ENCODE measurements at places on chromosomes 3 and 15.

- peak; percentile 92 for DNase-seq
Observed at GRCh38 chr3:183285828-183286457, 32.9 kb downstream of the B3GNT5 start.

DNA sequence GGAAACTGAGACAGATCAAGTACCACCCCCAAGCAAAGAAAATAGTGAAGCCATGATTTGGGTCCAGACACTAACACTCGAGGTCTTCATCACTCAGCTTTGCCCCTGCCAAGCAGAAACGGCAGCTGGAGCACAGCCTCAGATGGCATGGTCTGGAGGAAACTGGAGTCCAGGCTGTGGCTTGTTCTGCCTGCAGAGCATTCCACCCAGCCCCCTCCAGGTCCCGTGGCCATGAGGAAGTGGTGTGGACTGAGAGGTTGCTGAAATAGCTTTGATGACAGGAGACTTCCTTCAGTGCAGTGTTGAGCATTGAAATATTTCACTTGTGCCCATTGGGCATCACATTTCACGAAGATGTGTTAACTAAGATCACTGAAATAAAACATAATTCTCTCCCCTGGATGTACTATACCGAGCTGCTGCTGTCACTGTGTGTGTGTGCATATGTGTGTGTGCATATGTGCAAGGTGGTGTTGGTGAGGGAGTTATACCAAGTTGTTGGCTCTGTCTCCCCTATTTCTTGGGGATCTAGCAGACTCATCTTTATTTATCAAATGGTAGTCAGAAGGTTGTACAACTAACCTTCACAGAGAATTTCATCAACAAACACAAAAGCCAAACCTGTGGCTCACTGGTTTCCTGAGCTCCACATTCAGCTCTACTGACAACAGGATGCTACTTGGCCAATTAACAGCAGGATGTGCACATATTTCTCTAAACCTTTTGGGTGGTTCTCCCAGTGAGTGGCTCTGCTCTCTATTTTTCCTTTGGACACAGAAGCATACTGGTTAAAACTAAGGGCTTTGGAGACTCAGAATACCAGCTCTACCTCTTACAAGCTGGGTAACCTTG, 660.1 kb upstream of the CFAP20DC start:
- peak; percentile 2 for DNase-seq

GRCh38 chr15:94258246-94258645, 26.9 kb downstream of the MCTP2 start:
- peak; percentile 9 for DNase-seq

DNA sequence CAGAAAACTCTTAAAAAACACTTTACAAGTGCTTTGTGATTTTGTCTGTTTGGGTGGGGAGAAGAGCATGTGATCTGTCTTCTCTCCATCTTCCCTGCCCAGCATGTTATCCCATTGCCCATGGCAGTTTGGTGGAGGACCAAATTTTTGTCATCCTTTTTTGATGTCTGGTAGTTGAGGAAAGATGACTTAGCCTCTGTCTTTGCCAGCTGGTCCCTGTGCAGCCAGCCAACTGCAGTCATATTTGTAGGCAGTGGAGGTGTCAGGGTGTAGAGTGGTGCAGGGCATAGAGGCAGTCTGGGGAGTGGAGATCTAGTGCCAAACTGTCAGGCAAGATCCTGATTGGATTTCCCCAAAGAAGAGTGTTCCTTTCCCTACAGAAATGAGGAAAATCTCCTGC, 40.7 kb downstream of the GASK1A start:
- no peak for DNase-seq

- DNase-seq = no peak
Observed at GRCh38 chr15:70818580-70818979, 35.4 kb downstream of the LARP6 start.

DNA sequence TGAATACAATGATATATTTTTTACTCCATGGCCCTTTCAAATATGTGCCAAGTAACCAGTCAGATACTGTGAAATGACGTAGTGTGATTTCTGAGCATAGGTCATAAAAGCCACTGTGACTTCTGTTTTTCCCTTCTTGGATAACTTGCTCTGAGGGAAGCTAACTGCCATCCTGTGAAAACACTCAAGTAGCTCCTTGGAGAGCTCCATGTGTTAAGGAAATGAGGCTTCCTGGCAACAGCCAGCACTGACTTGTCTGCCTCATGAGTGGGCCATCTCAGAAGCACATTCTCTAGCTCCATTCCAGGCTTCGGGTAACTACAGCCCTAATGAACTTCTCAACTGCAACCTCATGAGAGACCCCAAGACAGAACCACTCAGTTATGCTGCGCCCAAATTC, 9.5 kb upstream of the CCDC80 start:
- DNase-seq = no peak

DNA sequence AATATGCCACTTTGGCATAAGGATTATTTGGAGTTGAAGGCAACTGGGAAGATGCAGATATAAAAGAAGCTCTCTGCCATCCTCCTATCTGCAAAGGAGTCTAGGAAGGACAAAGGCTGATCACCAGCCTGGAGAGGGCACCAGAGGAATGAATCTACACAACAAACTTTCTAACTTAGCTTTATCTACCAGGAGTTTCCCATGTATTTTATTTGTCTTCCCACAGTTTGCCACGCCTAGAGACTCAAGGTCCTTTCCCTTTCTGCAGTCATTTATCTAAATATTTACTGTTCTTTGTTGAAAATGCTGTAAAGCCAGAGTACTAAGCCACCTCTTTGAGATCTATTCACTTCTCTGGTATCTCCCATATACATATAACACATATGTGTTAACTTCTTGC, 32.2 kb downstream of the GPR176 start:
- peak; percentile 18 for DNase-seq

- peak; percentile 19 for DNase-seq
Observed at GRCh38 chr3:36903119-36903882, 41.6 kb downstream of the TRANK1 start.

- no peak for DNase-seq
Observed at GRCh38 chr3:50233176-50233575, 2.8 kb upstream of the GNAI2 start.

- peak; percentile 55 for DNase-seq
Observed at GRCh38 chr3:28013864-28014473, 227.4 kb upstream of the CMC1 start.

- no peak for DNase-seq
Observed at GRCh38 chr3:153749070-153749610, 372.1 kb upstream of the ARHGEF26 start.

GRCh38 chr3:98817547-98818041, 54.5 kb downstream of the ST3GAL6 start:
- peak; percentile 64 for DNase-seq

DNA sequence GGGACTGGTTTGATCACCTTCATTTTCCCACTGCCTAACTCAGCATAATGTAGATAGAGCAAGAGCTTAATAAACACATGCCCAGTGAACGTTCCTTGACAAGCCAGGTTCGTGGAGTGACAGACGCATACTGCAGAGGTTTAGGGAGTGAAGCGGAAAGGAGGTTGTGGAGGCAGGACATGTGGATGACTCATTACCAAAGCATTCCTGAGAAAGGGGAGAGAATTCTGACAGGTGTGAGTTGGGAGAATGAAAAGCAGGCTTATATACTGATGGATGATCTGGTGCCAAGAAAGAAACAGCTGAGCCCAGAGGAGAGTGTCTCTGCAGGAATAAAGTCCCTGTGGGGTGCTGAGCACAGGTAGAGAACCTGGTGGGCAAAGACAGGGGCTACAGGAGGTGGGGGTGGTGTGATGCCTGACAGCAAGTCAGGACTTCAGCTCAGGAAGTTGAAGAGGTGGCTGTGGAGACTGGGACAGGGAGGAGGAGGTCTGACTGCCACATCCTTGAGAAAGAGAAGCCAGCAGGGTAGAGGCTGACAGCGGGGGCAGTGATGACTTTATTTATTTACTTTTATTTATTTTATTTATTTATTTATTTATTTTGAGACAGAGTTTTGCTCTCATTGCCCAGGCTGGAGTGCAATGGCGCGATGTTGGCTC, 2.4 kb upstream of the RPL29 start:
- DNase-seq = no peak

GRCh38 chr3:113555138-113555537, 22.8 kb downstream of the SIDT1 start:
- DNase-seq = no peak

DNA sequence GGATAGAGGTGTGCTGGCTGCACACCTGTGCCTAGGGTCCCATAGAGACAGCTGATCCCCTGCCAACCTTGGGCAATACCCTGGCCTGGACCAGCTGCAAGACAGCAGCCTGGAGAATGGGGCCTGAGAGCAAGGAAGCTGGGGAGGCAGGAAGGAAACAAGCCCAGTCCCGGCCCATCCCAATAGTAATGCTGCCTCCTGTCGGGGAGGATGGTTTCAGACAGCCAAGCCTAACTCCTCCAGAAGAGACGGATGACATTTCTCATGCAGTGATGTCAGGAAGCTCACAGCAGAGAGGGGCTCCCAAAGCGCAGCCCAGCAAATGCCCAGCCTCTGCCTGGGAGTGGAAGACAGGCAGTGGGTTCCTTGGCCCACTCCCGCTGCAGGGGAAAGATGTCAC, 408.8 kb downstream of the OCA2 start:
- no peak for DNase-seq

- peak; percentile 65 for DNase-seq
Observed at GRCh38 chr15:76147906-76148570, 88.3 kb downstream of the TMEM266 start.

- DNase-seq = no peak
Observed at GRCh38 chr3:12224181-12225147, 64.4 kb upstream of the PPARG start.

All from GM12865 (cell line).